ENCODE measurements at places on chromosomes 2 and 18. TPM values are rescaled to one million over a fixed set of nuclear protein-coding genes. Genes with fewer than 3 reads are reported as not detected.

- H3K27me3 ChIP-seq: no peaks in the 10 kb centered on the region
- DNase-seq: no peak
- H3K36me3 ChIP-seq: no peaks in the 10 kb centered on the region
- H3K4me3 ChIP-seq: no peak overlapping the region
Observed at GRCh38 chr2:182368996-182369395, 57.8 kb downstream of the PDE1A start.

The NT5C1B gene
- total RNA-seq: not detected

DNA sequence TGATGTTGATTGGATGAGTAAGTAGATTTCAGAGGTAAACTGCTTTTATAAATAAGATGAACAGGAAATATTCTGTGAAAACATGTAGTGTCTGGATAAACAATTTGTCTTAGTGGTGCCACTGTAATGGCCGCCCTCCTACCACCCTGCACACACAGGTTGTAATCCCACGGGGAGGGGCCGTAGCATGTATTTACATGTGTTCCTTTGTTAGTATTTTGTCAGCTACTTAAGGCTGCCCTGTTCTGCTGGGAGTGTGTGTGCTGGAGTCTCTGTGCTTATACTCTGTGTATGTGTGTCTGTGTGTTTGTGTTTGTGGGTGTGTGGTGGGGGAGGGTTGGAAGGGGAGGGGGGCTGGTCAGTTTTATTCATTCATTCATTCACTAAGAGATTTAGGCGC, 5.1 kb downstream of the TSHZ1 start:
- peaks cover 58% of the 10 kb centered on the region for H3K4me1 ChIP-seq
- DNase-seq: no peak
- no peak overlapping the region for H3K4me3 ChIP-seq
- H3K27me3 ChIP-seq: no peaks in the 10 kb centered on the region
- H3K27ac ChIP-seq: no peak overlapping the region

DNA sequence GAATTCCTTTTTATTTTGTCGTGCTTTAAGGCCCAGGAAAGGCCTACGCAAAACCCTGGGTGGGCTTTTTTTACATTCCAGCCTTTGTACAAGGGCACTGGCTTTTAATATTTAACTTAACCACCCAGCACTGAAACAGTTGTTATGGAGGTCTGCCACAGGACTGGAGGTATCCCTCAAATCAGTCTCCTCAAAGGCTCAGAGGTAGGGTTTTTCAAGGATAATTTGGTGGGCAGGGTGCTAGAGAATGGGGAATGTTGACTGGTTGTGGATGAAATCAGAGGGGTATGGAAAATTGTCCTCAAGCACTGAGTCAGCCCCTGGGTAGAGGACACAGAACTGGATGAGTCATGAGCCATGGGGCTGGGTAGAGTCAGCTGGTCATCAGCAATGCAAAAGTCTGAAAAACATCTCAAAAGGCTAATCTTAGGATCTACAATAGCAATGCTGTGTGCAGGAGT, 443.1 kb downstream of the THSD7B start:
- no peak overlapping the region for H3K4me3 ChIP-seq
- no peaks in the 10 kb centered on the region for H3K27me3 ChIP-seq
- H3K4me1 ChIP-seq: no peaks in the 10 kb centered on the region
- no peak overlapping the region for H3K27ac ChIP-seq
- H3K36me3 ChIP-seq: no peaks in the 10 kb centered on the region

- H3K27me3 ChIP-seq: no peaks in the 10 kb centered on the region
- H3K4me3 ChIP-seq: no peak overlapping the region
- no peak for DNase-seq
- no peak overlapping the region for H3K27ac ChIP-seq
- H3K36me3 ChIP-seq: no peaks in the 10 kb centered on the region
Observed at GRCh38 chr2:224173210-224173609, 134.1 kb upstream of the SERPINE2 start.

Measured in body of pancreas (tissue), 4 donors.